ENCODE measurements at places on chromosomes 11 and 22.

- DNase-seq = peak; percentile 11
Measured at GRCh38 chr11:13278609-13279486, 1.3 kb downstream of the BMAL1 start.

GRCh38 chr11:15905366-15906104, 450.8 kb downstream of the SOX6 start:
- DNase-seq = no peak

DNA sequence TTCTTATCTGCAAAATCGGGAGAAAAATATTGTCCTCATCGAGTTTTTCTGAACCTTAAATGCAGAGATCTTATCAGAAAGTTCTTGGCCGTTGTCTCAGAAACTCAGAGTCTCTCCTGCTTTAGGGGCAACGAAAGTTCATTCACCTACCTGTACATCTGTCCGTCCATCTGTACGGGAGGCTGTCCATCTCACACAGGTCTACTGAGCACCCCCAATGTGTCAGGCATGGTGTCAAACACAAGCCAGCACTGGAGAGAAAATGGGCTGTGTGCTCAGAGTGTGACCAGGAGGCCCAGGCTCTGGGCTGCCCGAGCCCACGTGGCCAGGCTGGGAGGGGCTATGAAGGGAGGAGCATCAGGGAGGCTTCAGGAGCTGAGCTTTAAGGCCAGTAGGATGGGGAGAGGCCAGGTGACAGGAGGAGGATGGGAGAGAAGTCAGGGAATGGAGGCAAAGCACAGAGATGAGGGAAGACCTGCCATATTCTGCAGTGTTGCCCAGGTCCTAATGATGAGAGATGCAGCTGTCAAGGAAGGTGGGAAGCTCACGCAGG, 62.4 kb upstream of the MYEOV start:
- DNase-seq = no peak

DNA sequence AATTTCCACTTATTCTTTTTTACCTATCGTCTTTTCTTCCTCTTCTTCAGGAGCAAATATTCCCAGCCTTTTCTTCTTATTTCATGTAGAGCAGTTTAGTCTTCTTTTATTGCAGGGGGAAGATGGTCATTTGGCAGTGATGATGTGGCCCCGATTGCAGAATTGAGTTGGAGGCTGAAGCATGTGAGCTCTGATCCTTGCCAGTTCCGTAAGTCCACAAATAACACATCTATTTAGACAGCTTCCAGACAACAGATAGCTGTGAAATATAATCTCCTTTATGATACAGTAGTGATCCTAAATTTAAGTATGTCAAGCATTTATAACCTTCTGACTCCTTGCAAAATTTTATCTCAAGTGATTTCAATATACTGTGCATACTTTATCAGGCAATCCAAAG, 27.5 kb downstream of the REXO2 start:
- DNase-seq = no peak

- peak; percentile 49 for DNase-seq
Measured at GRCh38 chr11:62923601-62924411, 2.6 kb upstream of the CHRM1 start.

- no peak for DNase-seq
Measured at GRCh38 chr11:67651976-67652781, 1.6 kb upstream of the ACY3 start.

DNA sequence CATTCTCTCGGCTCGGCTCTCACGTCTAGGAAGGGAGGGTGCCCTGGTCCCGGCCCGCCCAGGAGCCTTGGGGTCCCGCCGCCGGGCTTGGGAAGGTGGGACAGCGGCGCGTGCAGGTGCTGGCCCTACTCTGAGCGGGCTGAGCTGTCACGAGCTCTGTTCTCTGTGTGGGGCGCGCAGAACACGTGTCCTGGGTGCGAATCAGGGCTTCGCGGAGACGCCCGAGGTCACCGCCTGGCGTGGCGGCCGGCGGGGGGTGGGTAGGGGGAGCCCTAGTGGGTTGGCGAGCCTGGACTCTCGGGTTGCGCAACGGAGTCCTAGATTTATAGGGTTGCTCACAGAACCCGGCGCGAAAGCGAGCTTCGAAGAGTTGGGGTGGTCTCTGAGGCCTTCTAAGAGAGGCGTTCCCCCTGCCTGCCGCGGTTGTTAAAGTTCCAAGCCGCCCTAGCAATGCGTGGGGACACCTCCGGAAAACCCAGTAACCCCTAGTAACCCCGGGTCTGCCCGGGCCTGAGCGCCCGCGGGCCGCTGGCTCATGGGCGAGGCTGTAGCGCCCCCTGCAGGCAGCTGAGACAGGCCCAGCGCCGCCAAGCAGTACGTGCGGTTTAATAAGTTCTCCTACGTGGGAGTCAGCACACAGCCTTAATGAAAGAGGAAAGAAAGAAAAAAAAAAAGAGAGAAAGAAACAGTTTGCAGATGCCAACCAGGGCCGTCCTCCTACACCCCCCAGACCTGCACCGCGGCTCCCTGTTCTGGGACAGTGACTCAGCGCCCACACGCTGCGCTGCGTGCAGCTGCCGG, 2.7 kb downstream of the ADM start:
- peak; percentile 79 for DNase-seq

- DNase-seq = no peak
Measured at GRCh38 chr11:28679795-28680468, 571.7 kb downstream of the METTL15 start.

GRCh38 chr11:55714982-55715888, 53.2 kb downstream of the OR4C6 start:
- no peak for DNase-seq

GRCh38 chr22:23205339-23206049, 25.2 kb downstream of the BCR start:
- peak; percentile 10 for DNase-seq

- peak; percentile 14 for DNase-seq
Measured at GRCh38 chr11:117271208-117271607, 19.9 kb upstream of the BACE1-AS start.

DNA sequence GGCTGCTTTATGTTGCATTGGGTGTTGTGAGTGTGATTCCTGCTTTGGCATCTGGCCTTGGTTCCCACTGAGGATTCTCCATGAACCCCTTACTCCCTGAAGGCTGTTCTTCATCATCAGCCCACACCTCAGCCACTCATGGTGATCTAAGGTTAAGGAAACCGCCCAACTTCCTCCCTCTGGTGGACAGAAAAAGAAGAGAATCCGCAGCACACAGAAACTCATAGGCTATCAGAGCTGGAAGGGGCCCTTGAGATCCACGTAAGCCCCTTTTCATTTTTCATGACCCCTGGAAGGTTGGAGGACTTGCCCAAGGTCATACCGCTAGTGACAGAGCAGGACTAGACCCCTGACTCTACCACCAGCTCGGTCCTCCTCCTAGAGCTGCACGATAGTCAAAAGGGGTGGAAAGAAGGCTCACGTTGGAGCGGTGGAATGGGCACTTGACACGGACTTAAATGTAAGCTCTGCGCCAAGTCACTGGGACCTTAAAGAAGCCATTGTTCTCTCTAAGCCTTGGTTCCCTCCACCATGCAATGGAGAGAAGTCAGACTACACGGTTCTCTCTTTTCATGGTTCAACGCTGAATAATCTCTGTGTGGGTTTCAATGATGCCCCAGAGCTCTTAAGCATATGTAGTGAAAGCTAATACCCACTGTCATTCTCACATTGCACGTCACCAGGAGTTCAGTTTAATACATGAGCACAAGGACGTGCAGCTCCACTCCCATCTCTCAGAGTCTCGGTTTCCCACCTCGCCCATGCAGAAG, 83.6 kb upstream of the CRTAM start:
- DNase-seq = peak; percentile 8

GRCh38 chr11:78657968-78658839, 83.5 kb upstream of the NARS2 start:
- DNase-seq = no peak

DNA sequence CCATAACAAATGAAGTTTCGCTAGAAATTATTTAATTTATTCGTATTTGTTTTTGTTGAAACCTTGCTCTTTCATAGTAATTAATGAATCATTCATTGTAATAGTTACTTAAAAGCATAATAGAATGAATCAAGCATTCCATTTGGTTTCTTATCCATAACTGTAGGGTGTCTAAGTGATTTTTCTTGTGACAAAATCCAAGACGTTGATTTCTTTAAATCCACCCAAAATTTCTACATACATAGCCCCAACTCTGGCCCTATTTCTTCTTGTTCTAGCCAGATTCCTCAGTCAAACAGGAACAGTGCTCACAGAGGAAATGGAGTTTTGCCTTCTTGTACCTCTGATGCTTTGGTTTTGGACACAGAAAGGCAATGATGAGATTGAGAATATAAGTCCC, 25.5 kb downstream of the UBASH3B start:
- DNase-seq = no peak

DNA sequence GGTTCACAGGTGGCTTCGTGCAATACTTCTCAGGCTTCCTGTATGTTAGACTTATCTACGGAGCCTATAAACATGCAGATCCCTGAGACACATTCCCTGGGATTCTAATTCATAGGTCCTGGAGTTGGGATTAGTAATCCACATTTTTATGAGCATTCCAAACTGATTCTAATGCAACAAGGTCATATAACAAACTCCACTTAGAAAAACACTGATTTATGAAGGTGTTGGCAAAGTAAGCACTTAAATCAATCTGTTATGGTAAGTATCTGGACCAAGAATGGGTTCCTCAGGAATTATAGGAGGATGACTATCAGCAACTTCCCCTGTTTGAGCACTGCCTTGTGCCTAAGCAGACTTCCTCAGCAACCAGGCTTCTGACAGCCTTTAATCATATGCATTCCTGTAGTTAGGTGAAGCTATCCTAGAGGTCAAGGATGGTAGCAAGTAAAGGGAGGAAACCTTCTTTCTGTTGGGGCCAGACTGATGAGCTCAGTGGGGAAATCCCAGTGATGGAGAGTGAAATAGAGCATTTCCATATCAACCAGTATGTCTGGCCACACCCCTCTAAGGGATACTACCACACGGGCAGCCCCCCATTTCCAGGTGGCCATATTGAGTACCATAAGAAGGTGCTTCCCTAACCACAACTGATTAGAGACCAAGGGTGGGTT, 89.6 kb downstream of the RASSF10 start:
- no peak for DNase-seq

- no peak for DNase-seq
Measured at GRCh38 chr22:48615171-48616008, 1212.3 kb downstream of the BRD1 start.

DNA sequence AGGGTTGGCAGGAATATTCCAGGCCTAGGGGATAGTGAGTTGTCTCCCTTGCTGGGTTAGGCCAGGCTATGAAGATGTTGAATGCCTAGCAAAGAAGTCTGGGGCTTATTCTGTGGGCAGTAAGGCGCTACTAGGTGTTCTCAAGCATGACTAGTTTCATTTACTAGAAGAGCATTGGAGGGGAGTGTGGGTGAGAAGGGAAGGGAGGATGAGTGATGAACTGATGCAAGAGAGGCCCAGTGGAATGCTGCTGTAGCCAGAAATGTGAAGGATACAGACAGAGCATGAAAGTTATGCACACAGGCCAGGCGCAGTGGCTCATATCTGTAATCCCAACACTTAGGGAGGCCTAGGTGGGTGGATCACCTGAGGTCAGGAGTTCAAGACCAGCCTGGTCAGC, 33.5 kb downstream of the POU2F3 start:
- DNase-seq = no peak

GRCh38 chr11:84855508-84856245, 771.5 kb downstream of the DLG2 start:
- no peak for DNase-seq

GRCh38 chr11:61698173-61698948, 18.2 kb downstream of the DAGLA start:
- DNase-seq = no peak

DNA sequence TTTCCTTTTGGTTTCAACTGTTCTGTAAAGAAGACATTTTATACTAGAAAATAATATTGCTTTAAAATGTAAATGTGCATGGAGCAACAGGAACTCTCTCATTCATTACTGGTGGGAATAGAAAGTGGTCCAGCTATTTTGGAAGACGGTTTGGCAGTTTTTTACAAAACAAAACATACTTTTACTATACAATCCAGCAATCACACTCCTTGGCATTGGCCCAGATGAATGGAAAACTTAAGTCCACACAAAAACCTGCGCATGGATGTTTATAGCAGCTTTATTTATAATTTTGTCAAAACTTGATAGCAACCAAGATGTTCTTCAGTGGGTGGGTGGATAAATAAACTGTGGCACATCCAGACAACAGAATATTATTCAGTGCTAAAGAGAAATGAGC, 49.9 kb upstream of the SEPTIN5 start:
- no peak for DNase-seq

- DNase-seq = no peak
Measured at GRCh38 chr11:20047769-20048154, 112.5 kb downstream of the DBX1 start.

DNA sequence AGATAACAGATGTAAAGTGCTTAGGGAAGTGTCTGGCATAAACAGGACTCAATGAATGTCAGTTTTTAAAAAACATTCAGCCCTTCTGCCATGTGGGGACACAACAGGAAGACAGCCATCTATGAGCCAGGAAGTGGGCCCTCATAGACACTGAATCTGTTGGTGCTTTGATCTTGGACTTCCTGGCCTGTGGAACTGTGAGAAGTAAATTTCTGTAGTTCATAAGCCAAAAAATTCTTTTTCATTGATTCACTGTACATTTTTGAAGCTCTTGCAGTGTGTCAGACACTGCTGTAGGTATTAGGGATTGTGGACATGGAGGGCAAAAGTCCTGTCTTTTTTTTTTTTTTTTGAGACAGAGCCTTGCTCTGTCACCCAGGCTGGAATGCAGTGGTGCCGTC, 188.6 kb downstream of the HIPK3 start:
- no peak for DNase-seq

DNA sequence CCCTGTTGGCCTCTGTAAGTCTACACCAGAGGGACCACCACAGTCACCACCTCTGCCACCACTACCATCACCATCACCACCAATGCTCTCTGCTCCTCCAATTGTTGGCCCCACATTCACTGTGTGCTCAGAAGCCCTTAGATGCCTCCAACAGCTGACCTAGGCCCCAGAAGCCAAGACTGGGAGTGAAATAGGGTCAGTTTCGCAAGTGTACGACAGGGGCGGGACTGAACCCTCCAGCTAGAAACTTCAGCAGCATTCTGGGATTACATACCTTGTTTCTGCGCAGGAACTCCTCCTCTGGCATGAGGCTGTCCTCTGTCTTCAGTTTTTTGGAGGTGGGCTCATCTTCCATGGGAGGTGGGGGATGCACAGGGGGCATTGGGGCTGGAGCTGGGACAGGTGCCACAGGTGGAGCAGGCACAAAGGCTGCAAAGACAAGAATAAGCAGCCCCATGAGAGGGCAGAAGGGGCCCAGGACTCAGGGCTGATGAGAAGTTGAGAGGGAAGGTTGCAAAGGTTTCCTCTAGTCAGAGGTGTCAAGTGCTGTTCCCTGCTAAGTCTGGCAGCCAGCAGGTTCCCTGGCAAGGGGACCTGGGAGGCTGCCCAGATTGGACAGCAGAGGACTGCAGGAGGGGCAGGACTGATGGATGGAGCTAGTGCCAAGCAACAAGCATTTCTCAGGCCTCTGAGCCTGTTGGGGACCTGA, 10.2 kb upstream of the TBC1D10A start:
- no peak for DNase-seq

GRCh38 chr11:87338046-87338639, 300.4 kb downstream of the TMEM135 start:
- DNase-seq = no peak

GRCh38 chr11:12845163-12845562, 164.0 kb upstream of the RASSF10 start:
- peak; percentile 75 for DNase-seq

- DNase-seq = no peak
Measured at GRCh38 chr11:121337078-121337477, 44.5 kb downstream of the SC5D start.

GRCh38 chr22:50683994-50684371, 11.4 kb downstream of the SHANK3 start:
- no peak for DNase-seq
